ENCODE measurements at places on chromosomes 16 and 17.

GRCh38 chr17:27771586-27771985, 28.7 kb downstream of the NOS2 start:
- DNase-seq = no peak

- no peak for DNase-seq
Observed at GRCh38 chr16:63481060-63481459, 1444.8 kb upstream of the CDH8 start.

DNA sequence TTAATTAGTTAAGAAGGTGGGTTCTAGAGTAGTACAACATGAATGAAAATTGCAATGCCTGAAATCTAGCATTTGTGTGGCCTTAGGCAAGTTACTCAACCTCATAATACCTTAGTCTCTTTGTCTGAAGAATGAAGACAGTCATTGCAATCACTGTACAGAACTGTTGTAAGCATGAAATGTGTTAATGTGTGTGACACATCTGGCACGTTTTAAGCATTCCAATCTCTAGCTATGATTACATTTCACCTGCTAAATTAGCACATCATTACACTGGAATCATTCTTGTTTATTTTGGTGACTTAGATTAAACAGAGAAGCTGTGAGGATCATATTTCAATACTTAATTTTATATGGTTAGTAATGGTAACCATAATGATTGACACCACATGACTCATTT, 629.7 kb upstream of the KIF2B start:
- no peak for DNase-seq

DNA sequence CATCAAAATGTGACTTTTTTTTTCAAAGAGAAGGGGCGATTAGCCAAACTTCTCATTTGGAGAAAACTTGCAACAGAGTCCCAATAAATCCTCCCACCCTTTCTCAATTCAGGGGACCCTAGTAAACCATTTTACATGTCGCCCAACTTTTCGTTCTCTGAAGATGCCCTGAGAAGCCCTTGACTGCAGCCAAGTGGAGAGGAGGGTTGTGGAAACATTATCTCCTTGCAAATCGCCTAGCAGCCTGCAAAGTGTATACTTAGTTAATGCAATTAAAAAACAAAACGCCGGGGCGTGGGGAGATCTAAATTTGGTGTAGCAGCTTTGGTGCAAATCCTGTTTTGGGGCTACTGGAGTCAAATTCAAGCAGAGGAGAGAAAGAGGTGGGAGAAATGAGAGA, 1.2 kb upstream of the SHISA9 start:
- DNase-seq = no peak

GRCh38 chr17:8284126-8284525, 4.3 kb upstream of the RANGRF start:
- no peak for DNase-seq

DNA sequence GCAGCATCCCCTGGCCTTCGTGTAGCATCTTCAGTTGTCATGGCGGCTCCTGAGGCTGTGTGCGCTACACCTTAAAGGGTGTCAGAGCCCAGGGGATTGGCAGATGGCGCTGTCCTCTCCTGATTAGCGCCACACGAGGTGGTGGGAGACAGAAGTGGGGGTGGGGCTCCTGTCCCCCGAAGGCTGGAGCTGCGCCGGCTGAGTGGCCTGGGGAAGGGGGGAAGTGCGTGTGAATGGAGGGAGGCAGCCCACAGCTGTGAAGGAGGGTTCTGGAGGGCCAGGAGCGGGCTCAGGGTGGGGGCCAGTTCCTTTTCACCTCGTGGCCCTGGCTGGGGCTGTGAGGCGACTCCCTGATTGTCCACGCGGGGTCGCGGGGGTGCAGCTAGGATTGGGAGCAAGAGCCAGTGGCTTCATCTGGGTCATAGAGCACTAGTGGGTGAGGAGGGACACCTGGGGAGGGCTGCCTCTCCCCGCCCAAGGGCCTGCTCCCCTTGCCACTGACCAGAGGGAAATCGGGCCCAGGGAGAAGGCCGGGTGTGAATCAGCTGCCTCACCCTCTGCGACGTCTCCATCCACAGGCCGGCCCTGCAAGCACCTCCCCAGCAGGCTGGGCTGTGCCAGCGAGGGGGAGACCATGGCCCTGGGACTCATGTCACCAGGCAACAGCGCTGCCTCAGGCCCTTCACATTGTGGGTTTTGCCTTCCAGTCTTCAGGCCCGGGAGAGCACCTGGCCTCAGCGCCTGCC, 14.1 kb downstream of the BAHCC1 start:
- DNase-seq = no peak

DNA sequence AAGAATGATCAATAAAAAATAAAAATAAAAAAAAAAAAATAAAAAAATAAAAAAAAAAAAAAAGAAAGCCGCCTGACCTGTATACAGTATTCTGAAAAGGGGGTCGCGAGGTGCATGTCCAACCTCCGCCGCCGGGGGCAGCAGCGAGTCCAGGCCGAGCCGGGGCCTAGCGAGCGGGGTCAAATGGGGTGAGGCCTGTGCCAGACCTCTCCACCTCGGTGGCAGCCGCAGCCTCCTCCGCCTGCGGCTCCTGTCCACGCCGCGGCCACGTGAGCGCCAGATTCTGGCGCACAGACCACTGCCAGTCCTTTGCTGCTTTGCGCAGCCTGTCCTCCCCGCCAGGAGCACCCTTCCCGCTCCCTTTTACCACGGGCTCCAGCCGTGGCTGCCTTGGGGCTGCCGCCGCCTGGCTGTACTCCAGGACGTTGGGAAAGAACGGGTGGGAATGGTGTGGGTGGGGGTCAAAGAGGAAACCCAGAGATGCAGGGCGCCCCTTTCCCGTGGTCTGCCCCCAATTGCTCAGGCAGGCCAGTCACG, 2.4 kb upstream of the BCKDK start:
- peak; percentile 83 for DNase-seq

DNA sequence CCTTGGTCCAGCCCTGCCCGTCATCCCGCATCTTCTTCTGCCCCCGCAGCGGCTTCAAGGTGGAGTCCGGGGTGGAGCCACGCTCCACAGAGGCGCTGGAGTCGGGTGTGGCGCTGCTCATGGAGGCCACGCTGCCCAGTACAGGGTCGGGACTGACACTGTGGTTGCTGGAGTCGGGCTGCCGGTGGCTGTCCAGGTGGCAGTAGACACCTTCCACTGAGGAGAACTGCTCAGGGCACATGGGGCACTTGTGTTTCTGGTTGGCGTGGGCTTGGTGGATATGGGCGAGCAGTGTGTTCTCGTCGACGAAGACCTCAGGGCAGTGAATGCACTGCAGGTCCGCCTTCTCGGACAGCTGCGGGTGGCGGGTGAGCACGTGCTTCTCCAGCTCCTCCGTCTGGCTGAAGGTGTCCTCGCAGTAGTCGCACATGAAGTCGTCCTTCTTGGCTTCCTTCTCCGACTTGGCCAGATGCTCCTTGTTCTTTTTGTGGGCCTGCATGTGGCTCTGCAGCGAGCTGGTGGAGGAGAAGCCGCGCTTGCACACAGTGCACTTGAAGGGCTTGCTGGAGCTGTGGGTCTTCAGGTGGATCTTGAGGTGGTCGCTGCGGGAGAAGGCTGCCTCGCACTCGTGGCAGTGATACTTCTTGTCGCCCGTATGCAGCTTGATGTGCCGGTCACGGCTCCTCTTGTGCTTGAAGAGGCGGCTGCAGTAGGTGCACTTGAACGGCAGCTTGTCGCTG, 217.8 kb downstream of the ZNF423 start:
- no peak for DNase-seq

DNA sequence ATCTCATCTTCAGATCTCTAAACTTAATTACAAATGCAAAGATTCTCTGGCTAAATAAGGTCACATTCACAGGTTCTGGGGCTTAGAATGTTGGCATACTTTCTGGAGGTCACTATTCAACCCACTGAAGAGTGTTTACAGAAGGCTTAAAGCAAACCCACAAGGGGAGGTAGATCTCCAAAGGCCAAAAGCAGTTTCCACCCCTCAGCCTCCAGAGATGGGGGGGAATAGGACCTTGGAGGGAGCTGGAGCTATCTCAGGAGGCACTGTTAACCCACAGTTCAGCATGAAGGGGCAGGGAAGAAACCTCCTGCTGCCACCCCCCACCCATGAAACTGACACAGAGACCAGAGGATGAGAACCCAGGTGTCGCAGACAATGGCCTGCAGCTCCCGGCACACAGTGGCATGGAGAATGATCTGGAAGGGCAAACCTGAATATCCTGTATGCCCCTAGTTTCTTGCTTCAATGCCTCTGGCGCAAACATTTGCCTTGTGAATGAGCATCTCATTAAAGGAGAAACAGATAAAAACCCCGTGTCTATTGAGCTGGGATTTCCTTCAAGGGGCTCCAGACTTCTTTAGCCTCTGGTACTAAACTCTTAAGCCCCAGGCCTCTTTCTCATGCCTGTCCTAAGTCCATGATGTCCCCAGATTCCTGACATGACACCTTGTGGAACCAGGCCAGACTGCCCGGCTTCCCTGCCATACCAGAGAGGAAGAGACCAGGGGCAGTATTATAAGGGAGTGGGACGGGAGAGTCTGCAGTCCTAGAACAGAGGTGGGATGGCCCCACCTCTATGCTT, 103.1 kb upstream of the CDH5 start:
- peak; percentile 78 for DNase-seq

DNA sequence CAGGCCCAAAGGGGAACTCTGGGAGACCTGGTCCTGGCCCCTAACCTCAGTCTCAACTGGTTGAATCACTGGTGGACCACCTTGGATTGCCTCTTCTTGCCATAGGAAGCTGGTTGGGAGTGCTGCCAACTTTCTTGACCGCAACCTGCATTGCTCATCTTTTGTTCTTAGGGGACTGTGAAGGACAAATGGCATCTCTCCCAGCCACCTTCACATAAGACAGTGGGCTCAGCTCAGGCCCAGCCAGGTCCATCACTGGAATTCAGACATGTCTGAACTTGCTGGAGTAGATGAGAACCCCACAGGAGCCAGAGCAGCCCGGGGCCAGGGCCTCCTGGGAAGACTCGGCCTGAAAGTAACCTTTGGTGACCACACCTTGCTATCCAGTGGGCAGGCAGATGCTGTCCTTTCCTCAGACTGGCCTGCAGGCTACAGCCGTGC, 18.8 kb downstream of the ADORA2B start:
- DNase-seq = no peak

GRCh38 chr17:67532326-67532871, 155.3 kb downstream of the PITPNC1 start:
- no peak for DNase-seq

- peak; percentile 94 for DNase-seq
Observed at GRCh38 chr17:75878174-75878998, at the start of gene TRIM47. TRIM47 (minus strand) TSS chr17:75878581; CDS start chr17:75878548, 33 bp downstream.

- DNase-seq = no peak
Observed at GRCh38 chr16:10493276-10493675, 87.1 kb downstream of the EMP2 start.

DNA sequence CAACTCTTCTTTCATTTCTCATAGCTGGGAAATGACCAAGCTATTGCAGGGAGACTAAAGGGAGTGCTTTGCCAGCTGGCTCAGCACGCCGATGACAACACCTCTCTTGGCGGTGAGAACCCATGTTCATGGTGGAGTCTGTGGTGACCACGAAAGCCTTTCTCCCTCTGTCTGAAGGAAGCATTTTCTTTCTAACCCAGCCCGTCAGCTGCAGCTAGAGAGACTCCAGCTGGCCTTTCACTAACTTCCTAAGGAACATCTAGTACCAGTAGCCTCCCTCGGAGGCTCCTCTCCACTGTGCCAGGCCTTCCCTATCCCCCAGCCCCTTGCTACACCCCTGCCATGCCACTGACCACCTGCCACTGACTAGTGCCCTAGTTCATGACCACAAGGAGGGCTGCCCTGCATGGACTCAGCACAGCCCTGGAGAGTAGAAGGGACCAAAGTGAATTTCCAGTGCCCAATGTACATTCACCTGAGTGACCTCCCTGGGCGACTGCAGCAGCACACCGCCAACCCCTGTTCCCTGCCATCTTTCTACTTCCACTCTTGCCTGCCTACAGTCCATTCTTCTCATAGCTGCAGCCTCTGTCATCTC, 81.3 kb downstream of the CBLN1 start:
- DNase-seq = peak; percentile 62

GRCh38 chr17:45371414-45372324, 54.8 kb upstream of the MAP3K14 start:
- peak; percentile 96 for DNase-seq

DNA sequence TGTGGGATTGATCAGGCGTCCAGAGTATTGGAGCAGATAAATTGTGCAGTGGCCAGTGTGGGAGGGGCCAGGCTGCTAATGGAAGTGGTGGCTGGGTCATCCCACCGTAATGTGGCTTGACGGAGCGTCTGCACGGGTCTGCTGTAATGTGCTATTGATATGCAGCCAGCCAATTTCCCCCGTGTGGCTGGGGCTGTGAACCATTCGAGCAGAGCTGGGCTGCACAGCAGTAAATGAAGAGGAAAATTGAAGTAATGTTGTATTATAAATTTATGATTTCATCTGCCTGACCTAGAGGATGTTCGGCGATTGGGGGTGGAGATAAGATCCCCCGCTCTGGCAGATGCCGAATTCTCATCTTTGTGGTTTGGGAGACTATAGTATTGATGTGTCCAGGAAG, 121.5 kb downstream of the CCDC182 start:
- no peak for DNase-seq

DNA sequence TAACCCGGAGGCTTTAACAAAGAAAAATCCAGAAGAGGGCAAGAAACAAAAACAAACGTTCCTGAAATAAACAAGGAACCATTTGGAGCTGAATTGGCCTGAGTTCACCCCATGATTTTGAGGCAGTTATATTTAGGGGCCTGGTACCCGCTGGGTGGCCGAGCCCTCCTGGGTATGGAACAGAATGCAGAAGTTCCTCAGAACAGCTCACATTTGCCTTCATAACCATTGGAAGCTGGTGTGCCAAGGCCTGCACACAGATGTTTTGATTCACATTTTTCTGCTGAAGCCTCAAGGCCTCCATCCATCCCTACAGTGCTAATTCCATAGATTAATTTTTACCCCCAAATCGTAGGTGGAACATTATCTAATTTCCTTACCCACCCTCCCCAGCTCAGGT, 3.3 kb upstream of the ZFHX3 start:
- no peak for DNase-seq

DNA sequence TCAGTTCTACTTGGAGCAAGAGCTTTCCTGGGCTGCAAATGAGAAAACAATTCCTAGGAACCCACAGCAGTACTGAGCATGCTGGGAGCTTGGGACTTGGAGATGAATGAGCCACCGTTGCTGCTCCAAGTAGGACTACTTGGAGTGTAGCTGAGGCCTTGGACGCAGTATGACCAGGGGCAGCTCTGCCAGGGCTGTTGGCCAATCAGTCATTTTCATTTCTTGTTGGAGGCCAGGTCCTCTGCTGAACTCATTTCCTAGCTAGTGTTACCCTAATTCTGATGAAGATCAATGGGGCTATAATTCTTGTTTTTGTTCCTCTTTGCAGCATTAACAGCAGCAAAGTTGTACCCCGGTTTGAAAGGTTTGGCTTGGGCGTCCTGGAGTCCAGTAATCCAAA, 8.0 kb upstream of the LGALS9 start:
- DNase-seq = no peak

GRCh38 chr17:624341-624860, 90.2 kb downstream of the VPS53 start:
- DNase-seq = no peak

Data from lower leg skin (tissue), 4 donors.